ENCODE measurements at places on chromosomes 7 and 10. TPM values are rescaled to one million over a fixed set of nuclear protein-coding genes. Genes with fewer than 3 reads are reported as not detected.

DNA sequence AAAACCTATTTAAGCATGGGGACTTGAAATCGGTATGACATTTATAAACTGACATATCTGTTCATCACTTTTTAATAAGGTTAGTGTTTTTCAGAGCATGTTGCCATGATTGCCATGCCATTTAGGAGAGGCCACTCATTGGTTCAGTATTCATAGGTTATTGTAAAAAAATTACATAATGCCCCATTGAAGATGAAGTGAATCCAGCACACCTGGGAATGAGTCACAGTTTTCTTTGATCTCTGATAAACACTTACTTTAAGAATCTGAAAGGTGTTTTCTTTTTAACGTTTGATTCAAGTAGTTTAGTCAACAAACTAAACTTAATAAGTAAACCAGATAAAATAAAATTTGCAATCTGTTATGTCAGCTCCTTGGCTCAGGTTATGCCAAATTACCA lies 278.3 kb downstream of the ARL4A start:
- no peak for DNase-seq
- no peaks in the 10 kb centered on the region for H3K27me3 ChIP-seq
- H3K4me1 ChIP-seq: no peaks in the 10 kb centered on the region
- no peak overlapping the region for H3K4me3 ChIP-seq
- no peak overlapping the region for H3K27ac ChIP-seq
- H3K36me3 ChIP-seq: no peaks in the 10 kb centered on the region

GRCh38 chr7:30688718-30689221 lies 6.5 kb upstream of the CRHR2 start:
- no peaks in the 10 kb centered on the region for H3K4me1 ChIP-seq
- H3K4me3 ChIP-seq: no peak overlapping the region

GOLGA7B gene
- 0.98 TPM for total RNA-seq

- H3K4me3 ChIP-seq: no peak overlapping the region
- H3K4me1 ChIP-seq: no peaks in the 10 kb centered on the region
- no peak for DNase-seq
- H3K27ac ChIP-seq: no peak overlapping the region
- peaks cover 6% of the 10 kb centered on the region for H3K36me3 ChIP-seq
Measured at GRCh38 chr10:94308866-94309265, 53.9 kb downstream of the NOC3L start.

GRCh38 chr10:44178856-44179255 lies 206.0 kb downstream of the CXCL12 start:
- H3K4me1 ChIP-seq: no peaks in the 10 kb centered on the region
- H3K27me3 ChIP-seq: no peaks in the 10 kb centered on the region
- no peak overlapping the region for H3K4me3 ChIP-seq
- H3K27ac ChIP-seq: no peak overlapping the region
- H3K36me3 ChIP-seq: no peaks in the 10 kb centered on the region
- no peak for DNase-seq

GRCh38 chr7:24463474-24463873 lies 109.8 kb upstream of the PALS2 start:
- H3K4me3 ChIP-seq: no peak overlapping the region
- DNase-seq: no peak
- no peaks in the 10 kb centered on the region for H3K4me1 ChIP-seq
- H3K36me3 ChIP-seq: no peaks in the 10 kb centered on the region
- H3K27ac ChIP-seq: no peak overlapping the region
- no peaks in the 10 kb centered on the region for H3K27me3 ChIP-seq

GPNMB gene
- total RNA-seq: 322 TPM

GRCh38 chr10:12416344-12417050 lies 67.2 kb downstream of the CAMK1D start:
- H3K27me3 ChIP-seq: no peaks in the 10 kb centered on the region
- H3K4me3 ChIP-seq: no peak overlapping the region
- peaks cover 8% of the 10 kb centered on the region for H3K4me1 ChIP-seq
- H3K27ac ChIP-seq: no peak overlapping the region
- no peaks in the 10 kb centered on the region for H3K36me3 ChIP-seq
